Pancreas (tissue), 10 donors: ENCODE measurements at places on chromosomes 16 and 17. TPM values are rescaled to one million over a fixed set of nuclear protein-coding genes. Genes with fewer than 3 reads are reported as not detected.

Gene PRDM7
- total RNA-seq: not detected

Gene FLII
- total RNA-seq: 171 TPM

Gene EVI2A
- total RNA-seq: 3.7 TPM

Gene LRRC37B
- 5.9 TPM for total RNA-seq

Gene ST6GALNAC1
- total RNA-seq: 1.9 TPM

Gene TBC1D3
- total RNA-seq: not detected

Gene SPATA22
- not detected for total RNA-seq

Gene SOST
- not detected for total RNA-seq

Gene KRTAP4-3
- not detected for total RNA-seq

Gene ABCA10
- total RNA-seq: 5.0 TPM

Gene CD300E
- total RNA-seq: 0.16 TPM

Gene FOXN1
- total RNA-seq: not detected

Gene VTN
- total RNA-seq: 5.2 TPM

Gene TBC1D3B
- total RNA-seq: 5.4 TPM

Gene C16orf86
- total RNA-seq: 1.4 TPM

Gene KIF22
- 11.2 TPM for total RNA-seq

Gene YBX2
- total RNA-seq: 0.59 TPM

Gene CLEC18A
- 1.6 TPM for total RNA-seq

Gene USH1G
- not detected for total RNA-seq

Gene NRN1L
- total RNA-seq: 0.67 TPM

Gene WNT9B
- 0.12 TPM for total RNA-seq

Gene CRYBA1
- total RNA-seq: not detected

Gene C16orf89
- 9.1 TPM for total RNA-seq

Gene CACNG5
- 0.29 TPM for total RNA-seq

Gene CCL13
- total RNA-seq: not detected

Gene PCTP
- total RNA-seq: 6.0 TPM

Gene FBXO47
- not detected for total RNA-seq

Gene TMEM238L
- not detected for total RNA-seq

Gene ADGRG1
- 65.3 TPM for total RNA-seq

Gene MT1A
- 4.0 TPM for total RNA-seq

Gene HSD17B2
- 14.2 TPM for total RNA-seq

Gene STH
- not detected for total RNA-seq

Gene SHISA6
- 0.52 TPM for total RNA-seq

Gene CHST5
- 0.12 TPM for total RNA-seq

Gene CCDC144A
- total RNA-seq: 0.87 TPM

Gene NLGN2
- 4.8 TPM for total RNA-seq

Gene RHBDF1
- 10.9 TPM for total RNA-seq

Gene TMEM114
- not detected for total RNA-seq
